Spinal cord (tissue), 10 donors: ENCODE measurements at places on chromosomes 16 and 17. TPM values are rescaled to one million over a fixed set of nuclear protein-coding genes. Genes with fewer than 3 reads are reported as not detected.
A peak's percentile ranks its signal among the peaks of the same experiment; 100 is the strongest.

DNA sequence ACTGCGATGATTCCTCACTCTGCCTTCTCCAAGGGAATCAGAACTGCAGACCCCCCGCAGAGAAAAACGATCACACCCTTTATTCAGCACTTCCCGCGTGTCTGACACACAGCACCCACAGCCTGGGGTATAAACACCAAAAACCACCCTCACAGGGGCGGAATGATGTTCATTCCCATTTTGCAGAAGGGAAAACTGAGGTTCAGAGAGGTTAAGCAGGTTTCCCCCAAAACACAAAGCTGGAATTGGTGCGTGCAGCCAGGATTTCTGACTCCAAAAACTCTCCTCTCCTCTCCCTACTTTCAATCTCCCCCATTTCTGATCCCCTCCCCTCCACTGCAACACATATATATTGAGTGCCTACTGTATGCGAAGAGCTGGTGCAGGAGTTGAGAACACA lies 55.8 kb downstream of the XYLT1 start:
- DNase-seq: no peak

DNA sequence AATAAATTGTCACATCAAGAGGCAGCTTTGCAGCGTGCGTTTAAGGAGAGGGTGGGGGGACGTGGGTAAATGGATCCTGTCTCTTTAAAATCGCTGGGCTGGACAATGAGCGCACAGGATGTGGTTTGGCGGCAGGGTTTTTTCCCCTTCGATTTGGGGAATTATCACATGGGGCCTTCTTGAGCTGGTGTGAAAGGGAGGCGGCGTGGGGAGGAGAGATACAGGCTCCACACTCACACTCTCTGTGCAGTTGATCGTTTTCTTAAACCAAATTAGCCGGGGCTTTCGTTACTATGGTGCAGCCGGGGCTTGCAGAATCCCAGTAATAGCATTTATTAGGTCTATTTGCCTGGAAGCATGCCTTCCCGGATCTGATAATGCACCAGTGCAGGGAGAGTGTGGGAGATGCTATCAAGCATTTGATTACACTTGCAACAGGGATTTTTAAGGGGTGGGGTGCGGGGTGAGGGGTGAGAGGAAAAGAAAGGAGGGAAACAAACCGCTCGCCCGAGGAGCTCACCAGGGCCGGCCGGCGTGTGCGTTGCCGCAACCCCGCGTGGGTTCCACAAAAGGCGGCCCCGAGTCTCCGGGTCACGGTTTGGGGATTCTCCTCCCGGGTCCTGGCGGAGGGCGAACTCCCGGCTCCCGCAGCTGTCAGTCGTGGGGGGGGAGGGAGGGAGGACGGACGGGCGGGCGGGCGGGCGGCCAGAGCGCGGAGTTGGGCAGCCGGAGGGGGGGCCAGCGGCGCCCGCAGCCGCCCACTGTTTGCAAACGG lies 58.8 kb upstream of the GSE1 start:
- DNase-seq: peak; percentile 66

MED31 gene
- 19.8 TPM for total RNA-seq

MYO1C gene
- total RNA-seq: 38.4 TPM

GRCh38 chr17:3887804-3888203 lies 5.0 kb downstream of the CAMKK1 start:
- DNase-seq: no peak

CDRT4 gene
- 2.0 TPM for total RNA-seq

GRCh38 chr17:33260638-33261037 lies 32.5 kb downstream of the ASIC2 start:
- DNase-seq: no peak

IGFALS gene
- total RNA-seq: 0.39 TPM

GRCh38 chr17:70987867-70988340 lies 818.6 kb downstream of the KCNJ2 start:
- DNase-seq: no peak

NPIPB4 gene
- total RNA-seq: 68.7 TPM

DNA sequence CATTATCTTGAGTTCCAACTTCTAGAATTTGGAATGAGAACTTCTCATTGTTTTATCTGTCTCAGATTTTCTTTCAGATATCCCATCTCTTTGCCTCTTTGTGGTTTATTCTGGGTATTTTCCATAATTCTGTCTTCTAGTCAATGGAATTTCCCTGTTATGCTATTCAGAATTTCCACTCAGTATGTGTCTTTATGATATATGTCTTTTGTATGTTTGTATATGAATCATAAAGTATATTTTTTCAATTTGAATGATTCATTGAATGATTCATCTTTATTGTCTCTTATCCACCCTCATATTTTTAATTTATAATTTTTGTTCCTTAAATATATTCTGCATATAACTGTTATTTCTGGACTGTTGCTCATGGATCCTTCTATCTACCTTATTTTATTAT lies 729.7 kb upstream of the GOT2 start:
- no peak for DNase-seq

HSPB9 gene
- total RNA-seq: 0.10 TPM

DNA sequence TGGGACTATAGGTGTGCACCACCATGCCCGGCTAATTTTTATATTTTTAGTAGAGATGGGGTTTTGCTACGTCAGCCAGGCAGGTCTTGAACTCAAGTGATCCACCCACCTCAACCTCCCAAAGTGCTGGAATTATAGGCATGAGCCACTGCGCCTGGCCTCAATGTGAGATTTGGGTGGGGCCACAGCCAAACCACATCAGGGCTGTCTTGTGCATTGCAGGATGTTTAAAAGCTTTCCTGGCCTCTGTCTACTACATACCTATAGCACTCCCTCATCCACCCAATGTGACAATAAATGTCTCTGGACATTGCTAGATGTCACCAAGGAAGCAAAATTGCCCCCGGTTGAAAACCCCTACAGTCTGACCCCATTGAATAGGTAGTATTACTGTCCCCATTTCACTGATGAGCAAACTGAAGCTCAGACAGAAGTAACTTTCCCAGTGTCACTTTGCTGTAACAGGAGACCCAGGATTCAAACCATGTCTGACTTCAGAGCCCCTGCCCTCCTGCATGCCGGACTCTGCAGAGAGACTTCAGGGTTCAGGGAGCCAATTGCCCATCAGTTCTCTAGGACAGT lies 3.6 kb upstream of the MAP3K14 start:
- DNase-seq: no peak

KRT25 gene
- not detected for total RNA-seq

DNA sequence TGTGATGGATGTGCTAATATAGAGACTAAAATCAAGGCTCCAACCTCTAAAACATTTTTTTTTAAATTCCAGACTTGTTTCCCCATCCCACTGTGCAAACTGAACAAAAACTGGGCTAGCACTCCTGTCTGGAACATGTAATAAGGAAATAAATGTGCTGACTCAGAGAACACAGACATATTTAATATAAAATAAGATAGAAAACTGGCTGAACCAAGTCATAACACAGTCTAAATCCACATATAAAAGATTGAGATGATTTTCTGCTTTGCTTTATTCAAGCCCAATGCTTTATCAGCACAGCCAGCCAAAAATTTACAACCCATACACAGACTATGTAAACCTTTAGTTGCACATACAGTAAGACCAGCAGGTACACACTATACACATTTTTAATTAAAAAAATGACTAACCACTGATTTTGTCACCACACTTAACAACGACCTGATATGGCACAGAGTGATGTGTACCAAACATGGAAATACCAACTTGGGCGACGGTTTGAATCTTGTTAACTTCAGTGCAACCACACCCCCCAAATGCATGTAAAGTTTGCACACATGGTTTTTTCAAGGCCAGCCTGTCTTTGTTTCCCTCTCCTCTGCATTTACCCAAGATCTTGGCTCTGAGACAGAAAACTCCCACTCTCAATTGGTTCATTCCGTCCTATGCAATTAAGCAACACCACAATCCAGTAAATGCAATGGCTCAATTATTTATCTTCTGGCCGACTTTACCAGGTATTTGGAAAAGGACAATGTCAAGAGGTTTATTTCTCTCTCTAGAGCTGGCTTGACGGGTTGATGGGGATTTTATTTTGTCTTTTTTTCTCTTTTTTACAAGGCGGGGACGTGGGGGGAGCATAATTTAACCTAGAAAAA lies 1.2 kb downstream of the STAT3 start:
- DNase-seq: no peak

CES5A gene
- total RNA-seq: 0.30 TPM

DNA sequence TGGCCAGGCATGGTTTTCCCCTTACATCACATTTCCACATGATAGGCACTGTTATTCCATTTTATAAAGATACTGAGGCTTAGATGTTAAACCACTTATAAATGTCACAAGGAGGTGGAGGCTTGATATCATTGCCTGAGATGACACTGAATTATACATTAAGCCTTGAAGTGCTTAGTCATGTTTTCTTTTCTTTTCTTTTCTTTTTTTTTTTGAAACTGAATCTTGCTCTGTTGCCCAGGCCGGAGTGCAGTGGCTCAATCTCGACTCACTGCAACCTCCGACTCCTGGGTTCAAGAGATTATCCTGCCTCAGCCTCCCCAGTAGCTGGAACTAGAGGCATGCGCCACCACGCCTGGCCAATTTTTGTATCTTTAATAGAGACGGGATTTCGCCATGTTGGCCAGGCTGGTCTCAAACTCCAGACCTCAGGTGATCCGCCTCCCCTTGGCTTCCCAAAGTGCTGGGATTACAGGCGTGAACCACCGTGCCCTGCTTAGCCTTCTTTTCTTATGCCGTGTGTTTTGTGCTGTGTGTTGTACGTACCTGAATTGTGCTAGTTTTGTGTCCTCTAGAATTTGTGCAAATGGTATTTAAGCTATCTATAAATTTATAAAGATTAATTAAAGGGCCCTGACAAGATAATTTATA lies 1.2 kb downstream of the DNAJA3 start:
- DNase-seq: no peak

GLTPD2 gene
- total RNA-seq: not detected

GRCh38 chr17:33745047-33745760 lies 452.1 kb upstream of the ASIC2 start:
- DNase-seq: no peak

ITGAL gene
- 4.9 TPM for total RNA-seq

ZACN gene
- not detected for total RNA-seq

FOXL1 gene
- total RNA-seq: 3.9 TPM

RTN4RL1 gene
- 5.6 TPM for total RNA-seq
